Activated CD8-positive, alpha-beta T cell treated with anti-CD3 and anti-CD28 coated beads, Interleukin-2, amount 10 ng/mL, durations not matched to agents 7 days and 5 days (primary cell): ENCODE measurements at places on chromosomes 2 and 18. TPM values are rescaled to one million over a fixed set of nuclear protein-coding genes. Genes with fewer than 3 reads are reported as not detected.

- H3K4me3 ChIP-seq = no peak overlapping the region
- H3K4me1 ChIP-seq = peaks cover 34% of the 10 kb centered on the region
- no peak overlapping the region for H3K27ac ChIP-seq
- H3K36me3 ChIP-seq = peaks cover 49% of the 10 kb centered on the region
- DNase-seq = no peak
Observed at GRCh38 chr2:134276381-134277172, 22.7 kb downstream of the MGAT5 start.

DNA sequence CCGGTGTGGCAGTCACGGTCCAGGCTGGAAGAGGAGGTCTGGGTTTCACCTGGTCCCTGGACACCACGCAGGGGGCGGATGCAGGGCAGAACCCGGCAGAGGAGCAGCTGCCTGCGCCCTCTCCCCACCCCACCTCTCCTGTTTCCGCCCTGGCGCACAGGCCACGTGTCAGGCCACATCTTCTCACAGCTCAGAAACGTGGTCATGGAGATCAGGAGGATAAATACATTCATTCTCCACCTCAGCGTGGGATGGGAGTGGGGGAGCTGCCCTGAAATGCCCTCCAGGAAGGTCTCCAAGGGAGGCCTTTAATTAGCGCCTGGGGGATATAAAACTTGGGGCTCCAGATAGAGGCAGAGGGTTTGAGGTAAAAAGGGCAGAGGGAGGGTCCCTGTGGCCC, 142.0 kb downstream of the KCTD1 start:
- DNase-seq = no peak
- no peaks in the 10 kb centered on the region for H3K4me1 ChIP-seq
- H3K4me3 ChIP-seq = no peak overlapping the region
- no peaks in the 10 kb centered on the region for H3K27me3 ChIP-seq
- no peaks in the 10 kb centered on the region for H3K36me3 ChIP-seq

DNA sequence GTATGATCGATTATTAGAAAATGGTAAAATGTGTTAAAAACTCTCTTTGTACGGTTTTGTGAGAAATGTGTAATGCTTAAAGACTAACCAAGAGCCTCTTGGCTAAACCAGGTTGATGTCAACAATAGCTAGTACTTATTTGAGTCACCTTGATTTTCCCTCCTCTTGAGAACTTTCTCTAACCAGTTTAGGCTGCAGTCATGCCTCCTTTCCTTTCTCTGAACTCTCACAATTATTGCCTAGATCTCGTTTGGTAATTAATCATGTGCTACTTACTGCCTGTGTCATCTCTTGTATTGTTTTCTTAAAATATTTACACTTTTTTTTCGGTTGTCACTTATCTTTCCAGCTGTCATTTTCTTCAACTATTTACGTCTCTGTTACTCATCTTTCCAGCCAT, 1.1 kb upstream of the EPC2 start:
- no peak for DNase-seq
- H3K27me3 ChIP-seq = peaks cover 23% of the 10 kb centered on the region
- H3K27ac ChIP-seq = peak overlapping the region; percentile 28
- peak overlapping the region; percentile 87 for H3K4me3 ChIP-seq
- peaks cover 24% of the 10 kb centered on the region for H3K4me1 ChIP-seq
- H3K36me3 ChIP-seq = peaks cover 2% of the 10 kb centered on the region

DNA sequence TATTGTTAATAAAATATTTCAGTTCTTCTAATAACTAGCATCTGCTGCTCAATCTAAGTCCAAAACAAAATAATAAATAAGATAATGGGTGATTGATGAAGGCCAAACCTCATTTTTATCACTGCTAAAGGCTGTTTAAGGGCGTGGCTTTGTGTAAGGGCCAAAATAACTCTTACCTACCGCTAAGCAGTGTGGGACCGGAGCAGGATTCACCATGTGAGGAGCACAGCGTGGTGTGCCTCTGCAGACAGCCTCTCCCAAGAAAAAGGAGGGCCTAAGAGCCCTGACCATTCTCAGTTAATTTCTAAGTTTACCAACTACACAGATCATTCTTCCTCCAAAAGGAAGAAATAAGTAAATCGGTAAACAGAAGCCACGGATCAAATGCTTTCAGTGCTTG, 353.7 kb downstream of the ARL6IP6 start:
- H3K27ac ChIP-seq = no peak overlapping the region
- H3K4me3 ChIP-seq = no peak overlapping the region
- no peaks in the 10 kb centered on the region for H3K27me3 ChIP-seq
- no peaks in the 10 kb centered on the region for H3K4me1 ChIP-seq
- no peaks in the 10 kb centered on the region for H3K36me3 ChIP-seq

OTOS gene
- not detected for total RNA-seq

GRCh38 chr2:101731221-101732054, 33.9 kb downstream of the MAP4K4 start:
- H3K27ac ChIP-seq = no peak overlapping the region
- H3K4me3 ChIP-seq = no peak overlapping the region
- H3K4me1 ChIP-seq = peaks cover 68% of the 10 kb centered on the region

DNA sequence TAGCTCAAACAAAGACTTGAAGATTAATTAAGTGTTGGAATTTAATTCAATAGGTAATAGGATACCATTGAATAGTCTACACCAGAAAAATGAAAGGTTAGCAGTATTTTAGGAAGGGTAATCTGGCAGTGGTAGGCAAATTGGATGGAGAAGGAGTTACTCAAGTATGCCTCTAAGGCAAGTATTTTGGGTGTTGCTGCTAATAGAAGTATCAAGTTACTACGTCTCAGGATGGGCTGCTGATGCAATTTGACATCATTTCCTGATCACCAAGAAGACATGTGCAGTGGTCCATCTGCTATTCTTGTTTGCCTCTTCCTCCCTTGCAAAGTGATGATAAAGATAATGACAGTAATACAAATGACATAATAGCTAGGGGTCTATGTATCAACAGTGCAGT, 485.3 kb downstream of the TGIF1 start:
- H3K36me3 ChIP-seq = no peaks in the 10 kb centered on the region
- H3K4me3 ChIP-seq = no peak overlapping the region
- DNase-seq = no peak
- H3K4me1 ChIP-seq = no peaks in the 10 kb centered on the region
- no peak overlapping the region for H3K27ac ChIP-seq

RALB gene
- total RNA-seq = 45.4 TPM

GRCh38 chr2:144659731-144660275, 139.9 kb upstream of the ZEB2 start:
- DNase-seq = peak; percentile 51
- H3K4me1 ChIP-seq = peaks cover 3% of the 10 kb centered on the region
- H3K36me3 ChIP-seq = no peaks in the 10 kb centered on the region
- peaks cover 2% of the 10 kb centered on the region for H3K27me3 ChIP-seq

ANTXR1 gene
- total RNA-seq = not detected

TM4SF20 gene
- not detected for total RNA-seq

ALPP gene
- total RNA-seq = not detected

- H3K27me3 ChIP-seq = peaks cover 3% of the 10 kb centered on the region
- H3K4me3 ChIP-seq = no peak overlapping the region
- no peak for DNase-seq
- no peak overlapping the region for H3K27ac ChIP-seq
- no peaks in the 10 kb centered on the region for H3K36me3 ChIP-seq
Observed at GRCh38 chr2:112959109-112959812, 18.5 kb upstream of the IL36G start.

GPR55 gene
- total RNA-seq = 12.5 TPM

DNA sequence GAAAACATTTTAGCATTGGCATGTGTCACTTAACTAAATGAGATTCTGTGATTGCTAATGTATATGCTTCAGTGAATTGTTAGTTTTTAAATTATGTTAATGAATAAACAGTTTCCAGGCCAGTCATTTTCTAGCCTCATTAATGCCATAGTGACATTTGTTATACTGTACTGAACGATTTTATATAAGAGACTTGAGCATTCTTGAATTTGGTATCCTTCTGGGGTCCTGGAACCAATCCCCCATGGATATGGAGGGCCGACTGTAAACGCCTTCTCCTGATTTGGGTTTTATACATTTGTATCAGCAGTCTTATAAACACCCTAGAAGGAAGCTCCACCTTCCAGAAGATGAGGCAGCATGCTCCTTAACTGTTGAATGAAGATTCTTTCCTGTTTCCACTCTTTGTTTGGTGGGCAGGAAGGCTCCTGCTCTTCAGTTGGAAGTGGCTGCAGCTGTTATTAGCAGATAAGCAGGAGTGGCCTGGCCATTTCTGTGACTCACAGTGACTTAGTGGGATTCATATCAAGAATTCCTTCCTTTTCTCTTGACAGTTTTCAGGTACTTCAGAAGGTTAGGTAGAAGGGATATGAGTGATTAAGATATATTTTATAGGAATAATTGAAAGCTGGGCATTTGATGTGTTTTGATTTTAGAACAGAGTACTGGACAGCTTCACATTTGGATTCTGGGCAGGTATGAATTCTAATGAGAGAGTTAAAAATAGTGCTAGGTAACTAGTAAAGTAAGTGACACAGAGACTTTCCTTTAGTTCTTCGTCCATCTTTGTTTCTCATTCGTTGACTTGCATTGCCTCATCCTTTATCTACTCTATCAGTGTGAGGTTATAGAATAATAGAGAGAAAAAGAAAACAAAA, 124.9 kb downstream of the PLCL1 start:
- H3K4me1 ChIP-seq = no peaks in the 10 kb centered on the region
- H3K36me3 ChIP-seq = peaks cover under 1% of the 10 kb centered on the region
- no peak for DNase-seq
- no peaks in the 10 kb centered on the region for H3K27me3 ChIP-seq
- no peak overlapping the region for H3K27ac ChIP-seq

RUFY4 gene
- total RNA-seq = 0.55 TPM

MC5R gene
- not detected for total RNA-seq

- H3K36me3 ChIP-seq = no peaks in the 10 kb centered on the region
- H3K27me3 ChIP-seq = no peaks in the 10 kb centered on the region
- peaks cover 29% of the 10 kb centered on the region for H3K4me1 ChIP-seq
- no peak for DNase-seq
- no peak overlapping the region for H3K4me3 ChIP-seq
Observed at GRCh38 chr2:203853271-203853670, 14.3 kb upstream of the CTLA4 start.

DNA sequence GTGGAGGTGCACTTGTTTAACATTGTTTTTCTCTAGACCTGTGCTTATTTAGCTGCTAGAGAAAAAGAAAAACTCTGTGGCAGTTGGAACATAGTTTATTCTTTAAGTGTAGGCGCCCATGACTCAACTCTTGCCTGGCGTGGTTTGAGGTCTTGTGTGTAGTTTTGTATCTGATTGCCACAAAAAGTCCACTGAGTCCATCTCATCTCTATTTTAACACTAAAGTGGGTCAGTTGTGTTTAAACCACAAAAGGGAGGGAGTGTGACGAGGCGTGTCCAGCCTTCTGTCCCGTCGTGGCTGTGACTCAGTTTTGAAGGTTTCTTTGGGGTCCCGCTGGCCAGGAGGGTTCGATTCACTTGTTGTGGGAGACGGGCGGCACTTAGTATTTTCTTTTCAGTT, 15.3 kb upstream of the UGT1A9 start:
- DNase-seq = no peak
- H3K4me3 ChIP-seq = no peak overlapping the region
- H3K36me3 ChIP-seq = no peaks in the 10 kb centered on the region
- H3K27ac ChIP-seq = no peak overlapping the region
- H3K4me1 ChIP-seq = no peaks in the 10 kb centered on the region

CDKL4 gene
- 1.1 TPM for total RNA-seq

- DNase-seq = no peak
- H3K27ac ChIP-seq = no peak overlapping the region
- H3K27me3 ChIP-seq = no peaks in the 10 kb centered on the region
- no peak overlapping the region for H3K4me3 ChIP-seq
- no peaks in the 10 kb centered on the region for H3K4me1 ChIP-seq
Observed at GRCh38 chr2:96565111-96565510, 28.6 kb downstream of the ARID5A start.

GRCh38 chr2:18067588-18068384, 189.3 kb downstream of the KCNS3 start:
- peaks cover under 1% of the 10 kb centered on the region for H3K27me3 ChIP-seq
- no peak for DNase-seq
- H3K4me3 ChIP-seq = no peak overlapping the region
- no peaks in the 10 kb centered on the region for H3K36me3 ChIP-seq
- no peak overlapping the region for H3K27ac ChIP-seq

- no peaks in the 10 kb centered on the region for H3K27me3 ChIP-seq
- H3K4me1 ChIP-seq = peaks cover 61% of the 10 kb centered on the region
- H3K4me3 ChIP-seq = no peak overlapping the region
- DNase-seq = no peak
Observed at GRCh38 chr2:190891372-190891771, 10.8 kb downstream of the GLS start.

GRCh38 chr2:124039762-124040291, 14.7 kb downstream of the CNTNAP5 start:
- no peaks in the 10 kb centered on the region for H3K4me1 ChIP-seq
- H3K27ac ChIP-seq = no peak overlapping the region
- no peak overlapping the region for H3K4me3 ChIP-seq
- no peak for DNase-seq

- H3K4me3 ChIP-seq = no peak overlapping the region
- no peak for DNase-seq
- no peaks in the 10 kb centered on the region for H3K4me1 ChIP-seq
- H3K36me3 ChIP-seq = no peaks in the 10 kb centered on the region
- H3K27me3 ChIP-seq = no peaks in the 10 kb centered on the region
- H3K27ac ChIP-seq = no peak overlapping the region
Observed at GRCh38 chr18:68234131-68234530, 480.8 kb downstream of the TMX3 start.

DNA sequence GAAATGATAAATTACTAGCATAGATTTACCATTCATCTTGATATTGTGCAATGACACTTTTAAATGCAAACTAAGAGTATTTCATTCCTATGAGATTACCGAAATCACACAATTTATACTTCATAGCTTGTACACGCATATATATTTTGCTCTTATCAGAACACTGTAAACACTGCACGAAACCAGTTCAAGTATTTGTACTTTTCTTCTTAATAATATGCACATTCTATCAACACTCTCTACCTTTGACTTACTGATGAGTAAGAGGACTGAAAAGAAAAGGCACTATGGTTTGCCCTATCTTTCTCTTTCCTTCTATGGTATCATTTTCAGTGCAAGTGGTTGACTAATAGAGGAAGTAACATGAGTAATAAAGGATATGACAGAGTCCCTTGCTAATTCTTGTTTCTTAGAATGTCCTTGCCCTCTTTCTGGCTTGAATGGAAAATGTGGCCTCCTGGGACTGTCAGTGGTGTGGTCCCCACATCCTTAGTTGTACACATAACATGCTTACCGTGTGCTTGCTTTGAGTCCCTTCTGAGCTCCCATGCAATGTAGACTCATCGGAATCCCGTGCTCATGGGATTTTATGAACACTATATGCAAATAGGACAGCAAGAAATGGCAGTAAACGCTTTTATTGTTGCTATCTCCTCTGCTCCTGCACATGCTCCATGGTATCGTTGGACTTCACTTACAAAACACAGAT, 363.5 kb upstream of the TNP1 start:
- no peak overlapping the region for H3K4me3 ChIP-seq
- DNase-seq = peak; percentile 74
- no peaks in the 10 kb centered on the region for H3K27me3 ChIP-seq
- H3K4me1 ChIP-seq = peaks cover 67% of the 10 kb centered on the region
- H3K36me3 ChIP-seq = peaks cover 33% of the 10 kb centered on the region
- H3K27ac ChIP-seq = peak overlapping the region; percentile 92

DNA sequence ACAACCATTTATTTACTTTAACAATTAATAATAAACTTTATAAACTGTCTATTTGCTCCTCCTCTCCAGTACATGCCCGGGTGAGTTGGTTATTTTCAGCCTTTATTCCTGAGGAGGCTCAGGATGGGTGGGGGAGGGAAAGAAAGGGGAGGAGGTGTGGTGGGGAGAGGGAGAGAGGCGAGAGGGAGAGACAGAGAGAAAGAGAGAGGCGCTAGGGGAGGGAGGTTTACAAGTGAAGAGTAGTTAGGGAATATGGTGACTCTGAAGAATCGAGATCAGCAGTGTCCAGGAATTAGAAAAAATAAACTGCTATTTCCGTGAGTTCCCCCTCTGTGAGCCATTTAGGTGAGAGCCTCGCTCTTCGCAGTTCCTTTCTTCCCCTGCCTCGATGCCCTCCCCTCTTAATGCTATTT, 138.9 kb downstream of the MEIS1 start:
- H3K4me3 ChIP-seq = no peak overlapping the region
- H3K36me3 ChIP-seq = no peaks in the 10 kb centered on the region
- peaks cover 35% of the 10 kb centered on the region for H3K27me3 ChIP-seq
- H3K4me1 ChIP-seq = peaks cover 4% of the 10 kb centered on the region
